DND-41 (cell line): ENCODE measurements at places on chromosomes 4 and X.
A peak's percentile ranks its signal among the peaks of the same experiment; 100 is the strongest.

DNA sequence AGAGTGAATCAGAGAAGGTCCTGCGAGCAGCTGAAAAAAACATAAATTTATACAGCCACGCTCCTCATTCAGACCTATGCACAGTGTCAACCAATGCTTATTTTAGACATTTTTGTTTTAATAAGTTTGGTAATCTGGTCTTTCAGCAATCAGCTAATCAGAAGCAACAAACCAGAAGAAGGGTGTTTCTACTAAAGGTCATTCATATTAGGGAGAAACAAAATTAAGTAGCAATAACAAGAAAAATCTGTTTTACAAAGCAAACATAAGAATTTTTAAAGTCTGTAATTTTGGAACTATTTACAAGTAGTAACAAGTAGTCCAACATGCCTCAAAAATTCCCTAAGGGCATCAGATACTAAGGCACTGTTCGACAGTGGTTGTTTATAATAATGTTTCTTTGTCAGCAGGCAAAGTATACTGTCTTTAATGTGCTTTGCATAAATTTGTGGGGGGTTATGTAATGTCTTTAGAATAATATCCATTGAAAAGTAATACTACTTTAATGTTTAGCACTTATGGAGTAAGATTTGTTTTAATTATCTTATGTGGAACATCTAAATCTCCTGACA is 82.8 kb downstream of the PHOX2B start:
- no peak for DNase-seq

GRCh38 chr4:182893474-182894080 is 23.6 kb downstream of the DCTD start:
- DNase-seq, result no peak

- DNase-seq, result no peak
Measured at GRCh38 chr4:164866817-164867490, 10.0 kb upstream of the APELA start.

GRCh38 chrX:71256856-71257255 is 2.9 kb upstream of the ZMYM3 start:
- no peak for DNase-seq

DNA sequence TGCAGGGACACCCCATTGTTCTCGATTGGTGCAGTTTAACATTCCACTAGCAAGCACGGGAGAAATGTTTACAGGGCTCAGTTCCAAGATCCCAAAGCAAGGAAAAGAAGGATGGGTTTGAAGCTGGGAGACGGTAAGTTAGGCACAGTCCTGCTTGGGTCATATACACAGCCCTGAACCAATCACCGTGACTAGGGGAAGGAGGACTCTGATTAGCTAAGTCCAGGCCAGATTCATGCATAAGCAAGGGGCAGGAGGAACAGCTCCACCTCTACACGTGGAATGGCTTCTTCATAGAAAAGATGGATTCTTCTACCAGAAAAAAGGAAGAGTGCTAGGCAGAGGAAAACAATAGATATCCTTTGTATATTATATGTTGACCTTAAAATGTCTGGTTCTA is 11.0 kb upstream of the EXOC1L start:
- no peak for DNase-seq

GRCh38 chr4:89640620-89641366 is 196.2 kb downstream of the SNCA start:
- no peak for DNase-seq

DNA sequence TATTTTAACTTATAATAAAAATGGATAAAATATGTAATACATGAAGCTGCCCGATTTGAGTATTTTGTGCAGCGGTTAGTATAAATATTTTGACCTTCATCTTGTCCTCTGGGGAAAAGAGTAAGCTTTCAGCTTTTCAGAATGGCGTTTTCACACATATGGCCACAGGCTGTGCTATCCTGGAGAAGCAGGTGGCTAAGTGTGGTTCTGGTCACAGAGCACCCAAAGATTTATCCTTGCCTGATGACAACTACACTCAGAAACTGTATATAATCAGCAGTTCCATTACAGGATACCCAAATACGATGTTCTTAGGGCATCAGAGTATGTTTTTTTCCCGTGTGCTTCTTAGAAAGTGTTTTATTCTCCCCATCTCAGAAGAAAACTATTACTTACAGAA is 42.3 kb upstream of the ANK2 start:
- no peak for DNase-seq

DNA sequence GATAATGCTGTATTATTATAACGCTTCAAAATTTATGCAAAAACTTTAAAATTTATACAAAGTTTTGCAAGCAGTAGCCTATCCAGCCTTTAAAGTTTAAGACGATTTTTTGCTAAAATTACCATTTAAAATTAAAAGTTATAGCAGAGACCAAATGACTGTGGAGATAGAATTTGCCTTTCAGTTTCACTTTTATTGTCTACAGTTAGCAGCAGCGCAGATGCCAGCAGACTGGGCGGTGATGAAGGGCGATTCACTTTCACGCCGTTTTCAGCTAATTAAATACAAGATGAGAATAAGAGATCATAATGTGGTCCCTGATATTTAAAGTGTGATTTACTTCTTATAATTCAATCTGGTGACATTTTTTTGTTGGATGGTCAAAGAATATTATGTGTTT is 1381.5 kb upstream of the ADGRL3 start:
- peak; percentile 59 for DNase-seq

DNA sequence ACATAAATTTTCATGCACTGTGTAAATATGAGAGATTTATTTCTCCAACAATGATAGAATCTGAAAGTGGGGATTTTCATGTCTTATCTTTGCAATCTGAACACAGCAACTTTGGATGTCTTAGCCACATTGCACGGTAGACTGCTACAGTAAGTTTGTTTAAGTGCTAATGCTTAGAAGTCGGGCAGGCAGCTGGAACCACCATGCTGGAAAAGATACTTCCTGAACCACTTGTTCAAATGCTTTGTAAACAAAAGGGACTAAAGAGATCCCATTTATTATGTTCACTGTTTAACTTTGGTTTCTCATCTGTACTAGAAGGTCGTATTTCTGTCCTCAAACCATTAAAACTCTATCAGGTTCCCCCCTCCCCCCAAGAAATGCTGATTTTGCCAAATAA is 555.9 kb upstream of the DIPK2B start:
- DNase-seq, result peak; percentile 54

- no peak for DNase-seq
Measured at GRCh38 chrX:24877854-24878650, 137.7 kb downstream of the ARX start.

GRCh38 chrX:118355225-118355920 is 9.5 kb downstream of the WDR44 start:
- no peak for DNase-seq

GRCh38 chr4:47668810-47669408 is 169.0 kb downstream of the CORIN start:
- peak; percentile 32 for DNase-seq
